Small intestine (tissue), 16 donors: ENCODE measurements at places on chromosomes 2 and 18. TPM values are rescaled to one million over a fixed set of nuclear protein-coding genes. Genes with fewer than 3 reads are reported as not detected.

CEP192 gene
- 9.6 TPM for polyA plus RNA-seq

NT5C1B gene
- not detected for polyA plus RNA-seq

SAG gene
- not detected for polyA plus RNA-seq

RAB17 gene
- polyA plus RNA-seq: 613 TPM

FAM124B gene
- polyA plus RNA-seq: 2.0 TPM

CAPN14 gene
- 0.15 TPM for polyA plus RNA-seq

SERPINB11 gene
- polyA plus RNA-seq: not detected

- H3K4me3 ChIP-seq: no peak overlapping the region
- H3K27ac ChIP-seq: no peak overlapping the region
- peaks cover 21% of the 10 kb centered on the region for H3K36me3 ChIP-seq
- no peaks in the 10 kb centered on the region for H3K27me3 ChIP-seq
- H3K4me1 ChIP-seq: peaks cover 15% of the 10 kb centered on the region
Measured at GRCh38 chr18:76978616-76979015, 154.0 kb downstream of the MBP start.

- H3K27ac ChIP-seq: peak overlapping the region; percentile 78
- peaks cover 7% of the 10 kb centered on the region for H3K4me1 ChIP-seq
- DNase-seq: peak; percentile 72
- H3K27me3 ChIP-seq: no peaks in the 10 kb centered on the region
- H3K4me3 ChIP-seq: peak overlapping the region; percentile 32
Measured at GRCh38 chr18:62505669-62506494, 16.9 kb upstream of the ZCCHC2 start.

- H3K4me1 ChIP-seq: peaks cover 5% of the 10 kb centered on the region
- no peaks in the 10 kb centered on the region for H3K36me3 ChIP-seq
- no peak overlapping the region for H3K4me3 ChIP-seq
- H3K27me3 ChIP-seq: no peaks in the 10 kb centered on the region
Measured at GRCh38 chr2:168432565-168433186, 23.4 kb upstream of the CERS6 start.

DNA sequence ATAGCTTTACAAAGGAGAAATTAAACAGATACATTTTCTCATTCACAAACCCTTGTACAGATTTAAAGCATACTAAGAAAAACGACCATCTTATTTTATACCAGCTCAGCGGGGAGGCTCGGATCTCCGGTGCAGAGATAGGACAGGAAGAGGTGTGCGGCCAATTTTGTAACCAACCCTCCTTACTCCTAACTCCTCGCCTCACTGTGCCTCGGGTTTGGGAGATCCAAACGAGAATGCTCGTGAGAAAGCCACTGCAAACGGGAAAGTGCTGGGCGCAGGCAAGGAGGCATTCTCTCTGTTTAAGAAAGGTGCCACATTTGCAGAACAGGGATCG, 1.2 kb downstream of the KDSR start:
- peak overlapping the region; percentile 94 for H3K4me3 ChIP-seq
- DNase-seq: no peak
- H3K27ac ChIP-seq: no peak overlapping the region
- H3K4me1 ChIP-seq: peaks cover 3% of the 10 kb centered on the region
- H3K36me3 ChIP-seq: peaks cover 14% of the 10 kb centered on the region

DNA sequence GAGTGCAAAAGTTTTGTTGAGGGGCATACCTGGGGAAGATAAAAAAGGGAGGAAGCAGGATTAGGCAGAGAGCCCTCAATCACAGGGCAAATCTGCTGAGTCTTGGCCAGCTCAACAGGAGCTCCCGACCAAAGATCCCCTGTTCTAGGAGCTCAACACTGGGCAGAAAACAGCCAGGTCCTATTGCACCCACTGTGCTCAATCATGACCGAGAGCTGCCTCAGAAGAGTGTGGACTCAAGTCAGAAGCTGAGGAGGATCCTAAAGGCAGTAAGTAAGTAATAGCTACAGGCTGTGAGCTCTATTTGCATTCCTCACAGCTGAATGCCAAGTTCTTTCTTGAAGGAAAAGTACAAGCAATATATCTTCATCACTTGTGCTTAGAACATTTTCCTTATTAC, 334.4 kb upstream of the NRP2 start:
- H3K36me3 ChIP-seq: no peaks in the 10 kb centered on the region
- H3K27me3 ChIP-seq: no peaks in the 10 kb centered on the region
- H3K4me3 ChIP-seq: no peak overlapping the region
- no peaks in the 10 kb centered on the region for H3K4me1 ChIP-seq

DNA sequence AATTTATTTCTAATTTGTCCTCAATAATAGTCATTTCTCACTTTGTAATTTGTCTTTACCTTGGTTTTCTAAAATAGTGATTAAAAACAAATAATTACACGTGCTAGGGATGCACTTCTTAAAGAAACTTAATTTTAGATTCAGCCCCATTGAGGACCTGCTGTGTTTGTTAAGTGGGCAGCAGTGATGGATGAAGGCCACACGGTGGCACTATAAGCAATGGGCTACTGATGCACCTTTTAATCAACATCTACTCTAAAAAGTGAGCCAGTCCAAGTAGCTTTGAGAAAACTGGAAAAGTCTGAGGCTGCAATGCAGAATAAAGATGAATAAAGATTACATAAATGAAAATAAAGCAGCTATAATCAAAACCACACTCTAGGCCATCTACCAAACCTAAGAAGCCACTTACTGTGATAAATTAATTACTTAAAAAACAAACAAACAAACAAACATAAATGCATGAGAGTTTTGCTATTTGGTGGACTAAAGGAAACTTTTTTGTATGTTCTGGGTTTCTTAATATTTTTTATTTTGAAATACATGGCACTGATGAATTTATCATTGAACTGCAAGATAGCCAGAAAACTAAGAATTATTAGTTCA, 89.3 kb downstream of the PDE11A start:
- no peaks in the 10 kb centered on the region for H3K4me1 ChIP-seq
- DNase-seq: peak; percentile 69
- no peaks in the 10 kb centered on the region for H3K27me3 ChIP-seq

DNA sequence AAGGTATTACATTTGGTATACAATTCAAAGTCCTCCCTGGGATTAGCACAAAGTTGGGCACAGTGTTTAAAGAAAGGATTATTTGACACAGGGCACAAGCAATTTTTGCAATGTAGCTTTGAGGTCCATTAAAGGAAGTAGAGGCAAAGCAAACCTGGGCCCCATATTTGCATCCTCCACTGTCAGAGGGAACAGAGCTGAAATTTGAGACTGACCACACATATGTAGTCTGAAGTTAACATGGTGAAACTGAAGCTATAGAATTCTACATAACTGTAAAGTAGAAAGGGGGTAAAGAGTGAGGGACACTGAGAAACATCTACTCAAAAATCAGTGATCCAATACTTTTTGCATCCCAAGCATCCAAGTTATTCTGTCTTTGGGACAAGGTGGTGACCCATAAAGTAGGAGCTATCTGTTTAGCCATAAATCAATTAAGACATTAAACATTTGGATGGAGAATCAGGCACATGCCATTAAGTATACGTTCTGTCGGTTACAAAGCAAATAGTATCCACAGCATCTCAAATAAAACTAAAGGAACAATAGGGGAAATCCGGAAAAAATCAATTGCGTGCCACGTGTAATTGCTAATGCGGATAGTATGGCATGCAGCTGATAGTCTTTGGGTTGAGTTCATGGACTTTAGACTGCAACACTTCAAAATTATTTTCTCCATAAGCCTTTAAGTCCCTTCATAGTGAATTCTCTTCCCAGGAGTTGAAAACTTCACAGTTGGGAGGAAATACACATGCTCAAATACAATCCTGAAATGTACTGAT, 72.6 kb downstream of the PLEKHM3 start:
- H3K27me3 ChIP-seq: no peaks in the 10 kb centered on the region
- no peaks in the 10 kb centered on the region for H3K4me1 ChIP-seq
- DNase-seq: peak; percentile 57
- no peak overlapping the region for H3K4me3 ChIP-seq
- no peaks in the 10 kb centered on the region for H3K36me3 ChIP-seq

GRCh38 chr2:21561965-21562364, 438.2 kb downstream of the TDRD15 start:
- H3K27ac ChIP-seq: no peak overlapping the region
- H3K36me3 ChIP-seq: no peaks in the 10 kb centered on the region
- H3K4me3 ChIP-seq: no peak overlapping the region

DNA sequence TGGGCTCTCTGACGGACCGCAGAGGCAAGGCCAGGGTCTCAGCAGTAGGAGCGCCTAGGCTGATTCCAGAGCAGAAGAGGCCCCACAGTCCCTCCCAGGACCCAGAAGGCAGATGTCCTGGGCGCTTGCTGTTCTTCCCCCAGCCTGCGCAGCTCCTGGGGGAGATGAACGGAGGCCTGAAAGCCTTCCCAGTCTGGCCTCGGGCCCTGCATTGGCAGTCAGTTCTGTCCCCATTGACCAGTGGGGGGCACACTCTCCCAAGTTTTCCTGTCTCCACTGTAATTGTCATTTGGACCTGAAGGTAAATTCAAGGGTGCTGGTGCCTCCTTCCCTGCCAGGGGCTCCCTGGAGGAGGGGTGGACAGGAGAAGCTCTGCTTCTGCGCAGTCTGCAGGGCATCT, 345.7 kb downstream of the CYP26B1 start:
- H3K27me3 ChIP-seq: no peaks in the 10 kb centered on the region
- H3K36me3 ChIP-seq: no peaks in the 10 kb centered on the region
- peak; percentile 24 for DNase-seq
- H3K4me3 ChIP-seq: no peak overlapping the region
- no peak overlapping the region for H3K27ac ChIP-seq
- H3K4me1 ChIP-seq: no peaks in the 10 kb centered on the region

DNA sequence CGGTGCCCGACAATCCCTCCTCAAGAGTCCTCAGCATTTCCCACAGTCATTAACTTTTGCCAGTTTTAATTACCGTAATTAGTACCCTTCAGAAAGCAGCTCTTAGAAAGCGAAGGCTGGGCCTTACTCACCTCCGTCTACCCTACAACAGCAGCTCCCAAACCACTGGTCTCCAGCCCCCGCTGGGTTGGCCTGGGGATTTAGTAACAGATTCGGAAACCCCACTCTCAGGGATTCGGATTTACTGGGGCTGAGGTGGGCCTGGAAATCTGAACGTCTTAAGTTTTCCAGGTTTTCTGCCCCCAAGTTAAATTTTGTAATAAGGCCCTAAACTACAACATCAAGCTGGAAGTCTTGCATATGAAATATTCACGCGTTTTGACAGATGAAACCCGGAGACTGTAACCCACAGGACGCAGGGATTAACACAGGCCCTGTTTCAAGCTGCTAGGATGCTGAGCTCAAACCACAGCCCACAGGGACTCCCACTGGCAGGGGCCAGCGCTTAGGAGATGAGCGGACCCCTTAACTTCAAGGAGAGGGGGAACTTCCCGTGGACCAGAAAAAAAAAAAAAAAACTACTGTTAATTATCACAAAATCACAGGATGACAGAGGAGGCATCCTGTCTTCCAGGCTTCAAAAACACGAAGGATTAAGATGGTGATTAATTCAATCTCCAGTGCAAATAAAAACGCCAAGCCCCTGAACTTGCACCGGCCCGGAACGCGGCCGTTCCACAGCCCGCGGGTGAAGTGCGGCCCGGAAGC, 985 bp downstream of the ILKAP start:
- H3K4me1 ChIP-seq: peaks cover 3% of the 10 kb centered on the region
- H3K27ac ChIP-seq: peak overlapping the region; percentile 98
- peak; percentile 10 for DNase-seq

GRCh38 chr2:27095745-27096651, 9.4 kb downstream of the KHK start:
- DNase-seq: peak; percentile 74
- H3K27me3 ChIP-seq: no peaks in the 10 kb centered on the region
- peaks cover 57% of the 10 kb centered on the region for H3K4me1 ChIP-seq
- no peak overlapping the region for H3K4me3 ChIP-seq
- peaks cover 88% of the 10 kb centered on the region for H3K36me3 ChIP-seq

DNA sequence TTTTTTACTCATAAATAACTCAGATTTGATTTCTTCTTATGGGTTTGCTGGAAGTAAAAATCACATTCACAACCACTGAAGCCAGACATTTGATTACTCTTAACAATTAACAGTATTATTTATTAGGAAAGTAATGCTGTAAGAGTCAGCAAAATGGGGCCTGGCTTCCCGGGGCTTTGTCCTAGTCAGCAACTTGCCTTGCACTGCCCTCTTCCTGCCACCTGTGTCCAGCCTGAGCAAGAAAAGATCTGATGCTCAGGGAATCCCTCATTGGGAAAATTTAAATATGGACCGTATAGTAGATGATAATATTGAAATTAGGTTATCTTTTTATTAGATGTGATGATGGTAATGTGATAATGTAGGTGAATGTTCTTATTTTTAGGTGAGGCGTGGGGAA, 30.8 kb upstream of the ACYP2 start:
- no peaks in the 10 kb centered on the region for H3K27me3 ChIP-seq
- no peak overlapping the region for H3K27ac ChIP-seq
- no peak for DNase-seq
